ENCODE measurements at places on chromosomes 7 and 10. TPM values are rescaled to one million over a fixed set of nuclear protein-coding genes. Genes with fewer than 3 reads are reported as not detected.

DNA sequence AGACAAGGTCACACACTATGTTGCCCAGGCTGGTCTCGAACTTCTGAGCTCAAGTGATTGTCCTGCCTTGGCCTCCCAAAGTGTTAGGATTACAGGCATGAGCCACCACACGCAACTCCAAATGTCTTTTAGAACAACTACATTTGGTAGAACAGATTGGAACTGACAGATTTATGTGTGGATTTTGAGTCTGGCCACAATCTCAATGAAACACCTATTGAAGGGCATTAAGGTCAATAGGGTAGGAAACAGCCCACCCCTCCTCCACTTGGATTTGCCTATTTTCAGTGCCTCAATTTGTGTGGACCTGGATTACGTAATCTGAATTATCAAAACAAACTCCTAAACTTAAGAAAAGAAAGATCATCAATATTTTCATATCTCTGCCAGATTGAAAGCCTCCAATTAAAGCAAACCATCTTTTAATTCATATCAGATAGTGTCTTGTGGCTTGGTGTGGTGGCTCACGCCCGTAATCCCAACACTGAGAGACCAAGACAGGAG is 15.5 kb upstream of the CYP51A1 start:
- DNase-seq = no peak

DNA sequence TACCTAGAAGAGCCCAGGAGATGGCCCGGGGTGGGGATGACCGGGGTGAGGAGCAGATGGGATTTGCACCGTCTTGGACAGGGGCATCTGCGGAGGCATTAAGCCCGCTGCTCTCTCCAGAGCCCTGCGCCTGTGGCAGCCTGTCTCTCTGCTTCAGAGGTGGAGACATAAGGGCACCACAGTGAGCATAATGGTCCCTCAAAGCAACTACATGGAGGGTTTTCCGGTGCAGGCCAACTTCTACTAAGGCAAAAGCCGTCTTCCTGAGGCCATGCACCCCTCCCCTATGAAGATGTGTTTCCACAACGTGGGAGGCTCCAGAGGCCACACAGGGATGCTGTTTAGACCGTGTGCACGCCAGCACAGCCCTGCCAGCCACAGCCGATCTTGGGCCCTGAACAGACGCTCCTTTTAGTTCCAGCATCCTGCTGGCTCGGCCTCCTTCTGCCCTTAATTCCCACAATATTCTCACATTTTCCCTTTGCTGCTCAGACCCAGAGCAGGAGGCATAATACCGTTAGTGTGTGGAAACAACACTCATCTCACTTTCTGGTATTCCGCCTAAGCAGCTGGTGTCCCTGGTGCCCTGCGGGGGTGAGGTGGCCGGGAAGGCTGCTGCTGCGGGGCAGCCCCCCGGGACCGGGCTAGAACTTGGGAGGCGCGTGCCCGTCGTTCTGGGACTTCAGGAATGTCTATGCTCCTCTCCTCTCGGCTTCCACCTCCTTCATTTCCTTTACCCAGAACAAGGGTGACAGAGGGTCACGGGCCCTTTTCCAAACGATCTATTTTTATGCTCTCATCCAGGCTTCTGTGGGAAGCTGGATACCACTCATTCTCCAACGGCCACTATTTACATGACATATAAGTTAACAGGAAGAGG is 266.9 kb downstream of the TNS3 start:
- peak; percentile 63 for DNase-seq

Gene CYP3A5
- 26.3 TPM for total RNA-seq

Gene PNLIPRP1
- not detected for total RNA-seq

Gene CREM
- total RNA-seq = 26.8 TPM

Measured in lung (tissue), 17 donors.